ENCODE measurements at places on chromosomes 2 and 18.

DNA sequence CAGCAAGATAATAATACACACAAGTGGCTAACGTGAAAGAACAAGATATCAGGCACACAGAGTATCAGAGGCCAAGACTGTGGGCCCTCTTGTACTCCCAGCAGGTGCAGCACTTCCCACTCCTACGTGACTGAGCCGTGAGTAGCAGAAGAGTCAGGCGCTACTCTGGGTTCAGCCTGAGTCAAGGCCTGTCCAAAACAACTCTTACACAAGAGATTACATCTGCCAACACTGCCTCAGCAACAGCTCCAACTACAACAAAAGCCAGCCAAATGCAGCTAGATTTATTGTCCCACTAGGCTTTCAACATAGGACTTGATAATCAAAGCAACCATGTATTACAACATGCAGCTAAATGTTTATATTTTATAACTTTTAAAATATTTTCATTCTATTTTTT, 56.2 kb downstream of the ITSN2 start:
- peak; percentile 13 for DNase-seq

- no peak for DNase-seq
Measured at GRCh38 chr2:12555012-12555645, 161.6 kb upstream of the TRIB2 start.

GRCh38 chr18:46411867-46412690, 244.9 kb downstream of the LOXHD1 start:
- DNase-seq = no peak

- no peak for DNase-seq
Measured at GRCh38 chr2:196434217-196434616, 205.3 kb upstream of the CCDC150 start.

DNA sequence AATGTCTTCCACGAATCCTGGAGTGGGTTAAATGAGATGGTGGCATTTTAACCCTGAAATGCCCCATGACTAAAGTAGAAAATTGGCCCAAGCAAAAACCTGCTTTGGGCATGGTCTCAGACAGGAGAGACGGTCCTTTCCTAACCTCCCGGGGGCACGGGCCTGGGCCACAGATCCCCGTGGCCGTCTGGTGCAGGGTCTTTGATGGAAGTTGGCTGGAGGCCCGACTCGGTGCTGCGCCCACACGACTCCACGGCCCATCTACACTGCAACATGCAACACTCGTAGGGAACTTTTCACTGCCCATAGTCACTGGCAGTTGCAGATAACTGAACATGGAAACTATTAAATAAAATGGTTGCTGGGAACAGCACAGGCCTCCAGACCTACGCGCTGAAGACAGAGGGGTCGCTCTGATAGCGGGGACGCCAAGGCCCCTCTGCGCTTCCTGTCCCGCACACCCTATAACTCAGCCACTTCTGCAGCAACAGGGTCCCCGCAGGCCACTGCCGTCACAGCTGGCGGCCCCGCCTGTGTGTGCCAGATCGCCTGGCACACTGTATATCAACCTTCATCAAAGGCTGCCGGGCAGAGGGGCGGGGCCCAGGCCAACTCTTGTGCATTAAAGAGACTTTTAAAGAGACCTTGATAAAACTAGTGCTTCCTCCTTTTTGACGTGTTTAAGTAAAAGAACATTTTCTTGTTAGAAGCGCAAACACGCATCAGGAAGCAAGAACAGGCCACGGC, 214.1 kb downstream of the TWIST2 start:
- DNase-seq = peak; percentile 60

- no peak for DNase-seq
Measured at GRCh38 chr2:167860082-167860481, 387.3 kb downstream of the STK39 start.

DNA sequence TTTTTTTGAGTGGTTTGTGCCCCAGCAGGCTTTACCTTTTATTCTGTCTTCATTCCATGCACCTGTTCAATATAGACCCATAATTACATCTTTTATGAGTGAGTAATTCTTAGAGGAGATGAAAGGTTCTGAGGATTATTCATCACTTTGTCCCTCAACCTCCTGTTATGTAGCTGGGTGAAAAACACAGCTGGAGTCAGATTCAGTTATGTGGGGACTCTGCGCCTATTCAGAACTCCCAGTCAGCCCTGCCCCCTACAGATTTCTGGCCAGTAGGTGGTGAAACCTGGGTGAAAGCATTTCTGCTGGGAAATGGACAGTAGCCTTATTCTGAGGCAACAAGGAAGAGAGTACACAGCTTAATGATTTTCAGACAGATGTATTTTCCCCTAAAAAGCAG, 107.8 kb downstream of the MGAT5 start:
- no peak for DNase-seq

DNA sequence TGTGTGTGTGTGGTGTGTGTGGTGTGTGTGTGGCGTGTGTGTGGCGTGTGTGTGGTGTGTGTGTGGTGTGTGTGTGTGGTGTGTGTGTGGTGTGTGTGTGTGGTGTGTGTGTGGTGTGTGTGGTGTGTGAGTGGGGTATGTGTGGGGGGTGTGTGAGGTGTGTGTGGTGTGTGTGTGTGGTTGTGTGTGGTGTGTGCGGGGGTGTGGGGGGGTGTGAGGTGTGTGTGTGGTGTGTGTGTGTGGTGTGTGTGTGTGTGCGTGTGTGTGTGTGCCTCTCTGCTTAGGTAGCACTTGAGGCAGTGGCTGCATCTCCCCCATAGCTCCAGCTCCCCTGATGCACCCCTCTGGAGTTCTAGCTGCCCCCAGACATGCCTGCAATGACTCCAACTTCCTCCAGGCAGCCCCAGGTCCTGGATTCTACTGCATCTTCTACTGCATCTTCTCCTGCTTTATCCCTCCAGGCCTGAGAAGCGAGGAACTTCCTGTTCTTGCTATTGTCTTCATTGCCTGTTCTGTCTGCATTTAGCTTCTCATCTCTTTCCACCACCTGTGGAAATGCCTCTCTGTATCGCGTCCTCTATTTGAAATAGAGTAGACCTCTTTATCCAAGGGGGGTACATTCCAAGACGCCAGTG, 22.2 kb upstream of the MLPH start:
- no peak for DNase-seq

- no peak for DNase-seq
Measured at GRCh38 chr18:79765491-79766245, 32.1 kb upstream of the KCNG2 start.

- peak; percentile 65 for DNase-seq
Measured at GRCh38 chr2:45993476-45993991, 303.7 kb upstream of the EPAS1 start.

GRCh38 chr2:66587216-66587615, 152.3 kb downstream of the MEIS1 start:
- DNase-seq = peak; percentile 70

DNA sequence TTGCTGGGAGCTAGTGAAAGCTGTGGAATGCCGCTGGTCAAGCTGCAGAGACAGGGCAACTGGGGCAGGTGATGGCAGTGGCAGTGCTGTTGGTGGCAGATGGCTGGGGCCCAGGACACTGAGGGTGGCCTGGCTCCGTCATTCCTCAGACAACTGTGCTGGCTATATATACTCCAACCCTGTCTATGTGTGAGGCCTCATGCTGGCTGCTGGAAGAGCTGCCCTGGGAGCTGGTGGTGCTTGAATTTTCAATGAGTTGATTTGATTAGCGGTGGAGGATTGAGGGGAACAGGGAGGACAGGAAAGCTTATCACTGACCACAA, 66.5 kb upstream of the TMEM200C start:
- no peak for DNase-seq

DNA sequence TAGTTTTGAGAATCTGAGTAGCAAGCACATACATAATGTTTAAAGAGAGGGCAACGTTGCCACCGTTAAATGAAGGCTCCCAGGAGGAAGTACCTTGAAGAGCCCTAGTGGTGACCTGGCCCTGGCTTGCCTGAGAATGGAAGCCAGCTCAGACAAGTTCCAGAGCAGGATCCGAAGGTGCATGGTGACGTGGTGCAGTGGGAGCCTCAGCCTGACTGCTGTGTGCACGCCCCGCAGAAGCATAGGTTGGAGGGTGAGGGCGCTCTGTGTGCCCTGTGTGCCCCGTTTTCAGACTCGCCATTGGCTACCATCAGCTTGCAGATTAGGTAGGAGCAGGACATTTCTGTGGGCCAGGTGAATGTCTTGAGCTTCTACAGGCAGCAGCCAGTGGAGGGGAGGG, 68.2 kb downstream of the ZNF407 start:
- no peak for DNase-seq
